Kidney tubule cell (primary cell): ENCODE measurements at places on chromosomes 11 and 22.

DNA sequence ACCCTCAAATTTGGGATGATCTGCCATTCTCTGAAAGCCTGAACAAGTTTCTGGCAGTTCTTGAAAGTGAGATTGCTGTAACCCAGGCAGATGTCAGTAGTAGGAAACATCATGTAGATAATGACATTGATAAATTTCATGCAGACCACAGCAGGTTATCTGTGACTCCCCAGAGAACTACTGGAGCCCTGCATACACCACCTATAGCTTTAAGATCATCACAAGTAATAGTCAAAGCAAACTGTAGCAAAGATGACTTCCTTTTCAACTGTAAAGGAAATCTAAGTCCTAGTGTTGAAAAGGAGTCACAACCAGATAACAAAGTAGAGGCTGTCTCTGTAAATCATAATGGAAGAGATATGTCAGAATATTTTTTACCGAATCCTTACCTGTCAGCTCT, 31.0 kb downstream of the DDIAS start:
- DNase-seq, result no peak

DNA sequence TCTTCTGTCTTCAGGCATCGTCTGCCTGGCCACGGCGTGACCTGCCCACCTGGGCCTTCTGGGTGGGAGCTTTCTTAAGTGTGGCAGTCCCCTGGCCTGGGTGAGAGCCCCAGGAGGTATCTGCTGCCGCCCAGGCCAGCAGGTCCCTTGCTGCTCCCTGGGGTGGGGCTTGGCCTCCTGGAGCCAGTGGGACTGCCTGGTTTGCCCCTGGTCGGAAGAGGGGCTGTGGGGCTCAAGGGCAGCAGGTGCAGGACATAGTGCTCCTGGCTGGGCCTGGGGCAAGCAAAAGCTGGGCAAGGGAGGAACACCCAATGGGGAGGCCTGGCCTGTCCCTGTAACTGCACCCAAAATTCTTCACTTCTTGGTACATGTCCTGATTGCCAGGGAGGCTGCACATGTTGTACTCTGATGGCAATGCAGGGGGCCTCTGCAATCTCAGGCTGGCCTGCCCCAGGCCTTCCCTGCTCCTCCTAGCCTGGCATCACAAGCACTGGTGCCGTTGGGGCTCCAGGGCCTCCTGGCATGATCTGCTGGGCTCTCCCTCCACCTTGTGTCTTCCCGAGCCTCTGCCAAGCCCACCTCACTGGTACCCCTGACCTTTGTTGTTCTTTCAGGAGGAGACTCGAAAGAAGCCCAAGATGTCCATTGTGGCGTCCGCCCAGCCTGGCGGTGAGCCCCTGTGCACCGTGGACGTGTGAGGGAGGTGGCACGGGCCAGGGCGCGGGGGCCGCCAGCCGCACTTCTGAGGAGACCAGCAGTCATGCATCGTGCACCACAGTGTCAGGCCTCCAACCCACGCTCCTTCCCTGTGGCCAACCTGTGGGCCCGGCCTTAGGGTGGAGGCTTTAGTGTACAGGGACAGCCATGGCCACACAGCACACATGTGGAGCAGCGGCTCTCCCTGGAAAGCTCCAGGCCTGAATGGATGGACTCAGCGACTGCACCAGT, 6.2 kb upstream of the RANBP1 start:
- DNase-seq, result no peak

- no peak for DNase-seq
These were observed 360.8 kb downstream of the TBC1D22A start for GRCh38 chr22:47123006-47123826.

DNA sequence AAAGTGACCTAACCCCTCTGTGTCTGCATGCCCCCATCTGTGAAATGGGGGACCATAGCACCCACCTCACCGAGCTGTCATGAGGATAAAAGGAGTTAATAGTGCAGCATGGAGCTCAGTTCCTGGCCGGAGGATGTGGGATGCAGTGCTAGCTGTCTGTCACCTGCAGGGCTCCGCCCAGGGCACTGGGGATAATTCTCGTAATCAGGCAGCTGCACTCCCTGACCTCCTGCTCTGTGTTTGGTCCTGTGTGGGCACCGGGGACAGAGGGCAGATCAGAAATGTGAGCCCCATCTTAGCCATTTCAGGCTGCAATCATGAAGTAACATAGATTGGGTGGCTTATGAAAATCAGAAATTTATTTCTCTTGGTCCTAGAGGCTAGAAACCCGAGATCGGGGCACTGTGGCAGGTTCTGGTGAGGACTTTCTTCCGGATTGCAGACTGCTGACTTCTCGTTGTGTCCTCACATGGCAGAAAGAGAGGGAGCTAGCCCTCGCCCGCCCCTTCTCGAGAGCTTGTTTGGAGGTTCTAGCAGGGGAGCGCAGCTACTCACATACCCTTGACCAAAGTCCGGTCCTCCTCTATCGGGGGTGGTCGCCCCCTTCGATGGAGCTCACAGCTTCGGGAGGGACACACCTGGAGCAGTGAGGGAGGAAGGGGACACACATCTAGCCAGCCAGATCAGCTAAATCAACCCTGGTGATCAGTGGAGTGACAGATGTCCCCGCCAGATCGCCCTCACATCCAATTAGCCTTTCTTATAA, 3.2 kb downstream of the KCTD17 start:
- DNase-seq, result no peak

GRCh38 chr11:121231576-121232278, 60.8 kb upstream of the SC5D start:
- no peak for DNase-seq

GRCh38 chr11:131299598-131300438, 70.6 kb upstream of the NTM start:
- no peak for DNase-seq

GRCh38 chr22:36540867-36541642, 12.1 kb upstream of the EIF3D start:
- DNase-seq, result peak; percentile 96

- no peak for DNase-seq
These were observed 26.9 kb upstream of the SCUBE2 start for GRCh38 chr11:9118277-9118676.

- peak; percentile 47 for DNase-seq
These were observed 88.7 kb downstream of the STIM1 start for GRCh38 chr11:3944198-3944597.

DNA sequence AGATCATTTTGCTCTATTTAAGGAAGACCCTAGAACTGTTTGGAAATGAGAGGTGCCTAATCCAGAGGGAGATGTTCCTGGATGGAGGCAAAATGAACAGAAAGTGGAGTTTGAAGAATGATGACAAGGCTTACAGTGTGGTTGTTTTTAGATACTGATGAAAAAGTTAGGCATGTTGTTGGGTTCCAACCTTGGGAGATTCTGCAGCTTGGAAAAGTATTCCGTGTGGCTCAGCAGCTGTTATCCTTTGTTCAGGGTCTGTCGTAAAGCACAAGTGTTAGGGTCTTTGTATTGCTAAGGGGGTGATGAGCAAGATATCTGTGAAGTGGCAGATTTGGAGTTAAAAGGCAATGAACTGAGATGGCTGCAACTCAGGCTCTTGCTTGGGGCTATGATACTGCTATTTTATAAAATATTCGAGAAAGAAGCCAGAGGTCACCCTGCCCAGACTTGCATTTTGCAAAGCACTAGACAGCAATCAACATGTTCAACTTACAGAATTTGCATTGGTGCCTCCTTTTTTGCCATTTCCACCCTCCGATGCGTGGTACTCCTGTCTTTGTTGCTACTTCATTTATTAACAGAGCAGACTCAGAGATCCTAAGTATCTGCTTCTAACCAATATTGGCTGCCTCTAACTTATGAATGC, 45.3 kb upstream of the POGLUT3 start:
- DNase-seq, result no peak

DNA sequence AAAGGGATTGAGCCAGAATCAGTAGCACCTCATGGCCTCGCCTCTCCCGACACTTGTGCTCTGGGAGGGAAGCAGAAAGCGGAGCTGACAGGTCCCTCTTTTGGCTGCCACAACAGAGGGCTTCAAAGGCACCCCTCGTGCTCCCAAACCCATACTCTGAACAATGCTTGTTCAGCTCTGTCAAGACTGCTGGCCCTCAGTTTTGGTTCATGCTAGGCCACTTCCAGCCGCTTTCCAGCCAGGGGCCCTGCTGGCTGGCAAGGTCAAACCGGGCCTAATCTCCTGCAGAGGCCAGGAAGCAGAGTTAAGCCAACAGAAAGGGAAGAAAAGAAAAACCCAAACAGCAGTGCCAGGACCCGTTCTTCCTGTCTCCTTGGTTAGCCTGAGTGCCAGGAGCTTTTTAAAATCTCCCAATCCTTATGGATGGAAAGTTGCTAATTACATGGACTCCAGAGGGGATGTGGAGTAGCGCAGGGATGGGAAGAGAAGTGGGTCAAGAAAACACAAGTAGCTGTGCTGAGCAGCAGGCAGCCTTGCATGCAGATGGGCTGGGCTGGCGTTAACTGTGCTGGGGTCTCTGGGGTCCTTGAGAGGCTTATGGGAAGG, 150.6 kb downstream of the GRIK4 start:
- DNase-seq, result no peak

GRCh38 chr11:120031156-120031555, 106.8 kb downstream of the TRIM29 start:
- DNase-seq, result no peak

- DNase-seq, result no peak
These were observed 114.4 kb downstream of the NCAM1 start for GRCh38 chr11:113075586-113076095.

DNA sequence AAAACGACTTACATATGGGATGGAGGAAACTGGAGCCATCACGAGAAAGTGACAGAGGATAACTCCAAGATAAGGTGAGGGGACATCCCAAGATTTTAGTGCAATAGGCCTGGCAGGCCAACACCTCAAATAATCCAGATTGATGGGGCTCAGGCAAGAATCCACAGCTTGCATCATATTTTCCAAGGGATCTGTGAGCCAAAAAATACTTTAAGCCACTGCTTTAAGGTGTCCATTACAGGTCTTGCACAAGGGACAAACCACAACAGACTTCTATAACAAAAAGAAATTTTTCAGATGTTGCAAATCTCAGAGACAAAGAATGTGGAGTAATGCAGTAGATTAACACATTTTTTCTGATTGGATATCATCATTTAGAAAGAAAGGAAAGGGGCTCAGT, 45.6 kb downstream of the DENND5A start:
- no peak for DNase-seq

GRCh38 chr11:95338430-95338991, 107.5 kb upstream of the SESN3 start:
- peak; percentile 24 for DNase-seq

DNA sequence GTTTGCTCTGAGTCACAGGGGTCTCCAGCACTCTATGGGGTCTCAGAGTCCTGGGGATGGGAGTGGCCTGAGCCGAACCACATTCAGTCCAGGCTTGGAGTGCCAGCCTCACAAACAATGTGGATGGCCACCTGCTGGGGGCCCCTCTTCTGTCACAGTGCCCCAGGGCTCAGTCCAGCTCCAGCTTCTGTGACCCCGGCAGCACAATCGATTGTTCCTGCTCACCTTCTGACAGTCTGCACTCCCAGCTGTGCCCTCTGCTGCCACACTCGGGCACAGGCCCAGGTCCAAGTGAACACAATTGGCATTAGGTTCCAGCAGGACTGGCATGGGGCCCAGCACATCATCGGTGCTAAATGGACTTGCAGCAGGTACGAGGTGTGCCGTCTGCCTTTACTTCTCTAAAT, 84.8 kb downstream of the TP53I11 start:
- DNase-seq, result no peak

DNA sequence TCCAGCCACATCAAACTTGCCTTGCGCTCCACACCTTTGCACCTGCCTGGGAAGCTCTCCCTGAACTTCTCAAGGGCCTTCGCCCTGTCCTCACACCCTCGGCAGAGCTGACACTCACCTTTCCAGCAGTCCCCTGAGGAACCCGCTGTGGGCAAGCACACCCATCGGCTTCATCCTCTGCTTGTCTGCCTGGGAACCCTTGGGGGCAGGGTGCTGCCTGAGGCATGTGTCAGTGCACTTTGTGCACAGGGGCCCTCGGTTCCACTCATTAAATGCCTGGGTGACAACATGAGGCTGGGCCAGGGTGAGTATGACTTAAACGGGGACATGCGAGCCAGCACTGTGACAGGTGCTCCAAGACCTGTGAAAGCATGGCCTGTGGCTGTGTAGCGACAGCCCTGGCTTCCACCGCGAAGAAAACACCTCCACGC, 2.6 kb upstream of the LRFN4 start:
- no peak for DNase-seq

DNA sequence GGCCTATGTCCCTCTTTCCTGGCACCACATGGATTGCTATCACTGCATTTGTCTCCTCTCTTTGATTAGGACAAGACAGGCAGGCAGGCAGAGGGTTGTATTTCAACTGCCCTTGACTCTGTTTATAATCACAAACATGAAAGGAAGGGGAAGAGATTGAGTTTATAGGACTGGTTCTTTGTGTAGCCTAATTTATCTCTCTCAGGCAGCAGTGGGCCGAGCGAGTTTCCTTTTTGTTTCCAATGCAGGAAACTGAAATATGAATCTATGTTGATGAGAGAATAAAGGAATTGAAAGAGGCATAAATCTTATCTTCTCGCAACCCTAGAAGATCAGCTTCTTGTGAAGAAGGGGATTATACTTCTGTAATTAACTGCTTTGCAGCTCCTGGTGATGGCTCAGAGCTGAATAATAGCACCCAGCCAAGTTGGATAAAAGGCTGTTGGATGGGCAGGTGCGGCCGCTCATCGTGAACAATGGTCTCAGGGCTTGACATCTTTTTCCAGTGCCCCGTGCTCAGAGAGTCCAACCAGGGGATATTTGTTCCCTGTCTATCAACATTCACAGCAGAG, 80.6 kb upstream of the SYT13 start:
- no peak for DNase-seq

DNA sequence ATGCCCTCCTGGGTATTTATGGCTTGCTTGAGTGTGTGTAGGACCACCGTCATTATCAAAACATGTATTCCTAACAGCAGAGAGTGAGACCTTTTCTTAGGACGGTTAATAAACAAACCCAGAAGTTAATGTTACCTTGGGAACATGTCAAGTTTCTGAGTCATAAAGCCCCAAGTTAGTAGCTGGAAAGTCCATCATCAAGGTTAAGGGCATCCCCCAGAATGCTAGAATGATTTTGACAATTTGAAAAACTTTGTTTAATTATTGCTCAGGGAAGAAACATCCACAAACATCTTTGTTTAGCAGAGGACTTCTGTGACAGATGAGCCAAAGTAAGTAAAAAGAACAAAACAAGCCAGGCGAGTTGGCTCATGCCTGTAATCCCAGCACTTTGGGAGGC, 20.0 kb downstream of the CAVIN3 start:
- peak; percentile 87 for DNase-seq

- DNase-seq, result no peak
These were observed 5.1 kb downstream of the SCN4B start for GRCh38 chr11:118147502-118147901.

- no peak for DNase-seq
These were observed 20.6 kb upstream of the RPS13 start for GRCh38 chr11:17098038-17098437.

GRCh38 chr11:104967534-104968354, 630 bp downstream of the CASP4 start:
- peak; percentile 21 for DNase-seq

GRCh38 chr11:122659676-122660554, 4.4 kb downstream of the UBASH3B start:
- DNase-seq, result no peak

- DNase-seq, result peak; percentile 67
These were observed 40.0 kb downstream of the TENM4 start for GRCh38 chr11:79400717-79401330.

- DNase-seq, result no peak
These were observed 18.7 kb upstream of the SCUBE2 start for GRCh38 chr11:9109858-9110731.
